ENCODE measurements at places on chromosomes 11 and 22. TPM values are rescaled to one million over a fixed set of nuclear protein-coding genes. Genes with fewer than 3 reads are reported as not detected.

The TRIM49 gene
- total RNA-seq = not detected

The RAB3IL1 gene
- total RNA-seq = 10.1 TPM

The RTN4RL2 gene
- not detected for total RNA-seq

The TEX12 gene
- not detected for total RNA-seq

The TNNT3 gene
- total RNA-seq = not detected

The HIPK3 gene
- 113 TPM for total RNA-seq

The PNPLA2 gene
- 139 TPM for total RNA-seq

The RAB39A gene
- total RNA-seq = 0.73 TPM

The CRYAB gene
- total RNA-seq = 34.5 TPM

The OR51M1 gene
- total RNA-seq = not detected

The NNMT gene
- total RNA-seq = 250 TPM

The HSPB2 gene
- total RNA-seq = 0.37 TPM
